ENCODE measurements at places on chromosomes 4 and X. TPM values are rescaled to one million over a fixed set of nuclear protein-coding genes. Genes with fewer than 3 reads are reported as not detected.

DNA sequence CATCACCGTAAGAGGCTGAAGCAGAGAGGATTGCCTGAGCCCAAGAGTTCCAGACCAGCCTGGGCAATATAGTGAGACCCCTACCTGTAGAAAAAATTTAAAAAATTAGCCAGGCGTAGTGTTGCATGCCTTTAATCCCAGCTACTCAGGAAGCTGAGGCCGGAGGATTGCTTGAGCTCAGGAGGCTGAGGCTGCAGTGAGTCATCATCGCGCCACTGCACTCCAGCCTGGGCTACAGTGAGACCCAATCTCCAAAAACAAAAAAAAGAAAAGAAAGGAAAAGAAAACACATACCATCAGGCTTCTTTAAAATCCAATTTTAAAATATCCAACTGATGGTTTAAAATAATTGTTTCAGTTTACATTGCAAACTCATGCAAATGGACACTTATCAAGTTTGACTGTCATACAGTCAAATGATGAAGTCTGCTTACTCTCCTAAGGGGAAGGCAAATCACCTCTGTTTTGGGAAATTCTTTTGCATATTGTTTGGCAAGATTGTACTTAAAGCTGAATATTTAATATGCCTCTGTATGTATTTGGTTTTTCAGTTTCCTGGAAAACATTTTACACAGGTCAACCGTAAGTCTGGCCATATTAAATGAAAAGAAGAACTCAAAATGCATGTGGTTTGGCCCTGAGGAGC, 23.7 kb upstream of the TENM3 start:
- no peak for DNase-seq

DNA sequence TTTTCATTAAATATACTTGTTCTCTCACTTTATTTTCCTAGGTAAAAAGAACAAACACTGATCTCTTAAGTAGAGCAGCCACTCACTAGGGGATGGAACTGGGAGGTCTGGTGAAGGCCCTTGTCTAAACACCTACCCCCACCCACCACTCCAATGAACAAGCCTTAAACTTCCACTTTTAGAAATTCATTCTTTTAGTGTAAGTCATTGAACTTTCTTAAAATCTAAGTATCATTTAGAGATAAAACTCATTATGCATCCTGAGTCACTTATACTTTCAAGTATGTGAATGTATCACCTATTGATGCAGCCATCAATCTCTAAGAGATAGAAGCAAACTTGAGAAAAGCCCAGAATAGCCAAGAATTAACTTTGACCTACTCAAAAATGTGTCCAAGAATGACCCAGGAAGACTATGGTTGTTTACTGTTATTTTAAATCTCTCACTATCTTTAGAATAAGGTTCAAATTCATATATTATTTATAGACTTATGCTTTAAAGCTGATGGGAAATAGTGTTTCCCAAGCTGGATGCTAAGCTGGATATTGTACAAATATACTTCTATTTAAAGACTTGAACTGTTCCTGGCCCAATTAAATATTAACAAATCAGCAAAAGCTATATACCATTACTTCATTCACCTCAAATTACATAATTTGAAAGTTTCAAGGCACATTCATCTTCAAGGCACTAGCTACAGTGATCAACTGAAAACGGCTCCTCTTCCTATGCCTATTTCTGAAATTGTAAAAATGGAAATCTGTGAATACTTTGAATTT, 49.5 kb downstream of the CAMK2D start:
- no peak for DNase-seq

DNA sequence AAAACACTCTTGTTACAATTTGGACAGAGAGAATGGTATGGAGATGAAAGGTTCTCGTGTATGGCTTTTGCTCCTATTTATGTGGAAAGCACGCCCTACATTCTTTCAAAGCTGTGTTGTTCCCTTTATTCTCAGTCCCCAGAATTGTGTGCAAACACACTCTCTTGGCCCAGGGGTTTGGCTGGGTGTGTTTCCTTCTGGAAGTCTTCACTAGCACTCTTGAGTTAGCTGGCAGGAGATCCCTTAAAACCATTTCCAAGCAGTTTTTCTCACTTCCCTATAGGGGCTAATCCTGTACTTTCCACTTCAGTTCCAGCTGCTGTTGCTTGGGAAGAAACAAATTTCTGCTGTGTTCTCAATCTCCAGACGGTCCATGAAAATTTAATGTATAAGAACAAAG, 35.1 kb downstream of the FHL1 start:
- no peak for DNase-seq

Gene MAGEA12
- not detected for polyA plus RNA-seq

Gene RASGEF1B
- polyA plus RNA-seq: 12.0 TPM

DNA sequence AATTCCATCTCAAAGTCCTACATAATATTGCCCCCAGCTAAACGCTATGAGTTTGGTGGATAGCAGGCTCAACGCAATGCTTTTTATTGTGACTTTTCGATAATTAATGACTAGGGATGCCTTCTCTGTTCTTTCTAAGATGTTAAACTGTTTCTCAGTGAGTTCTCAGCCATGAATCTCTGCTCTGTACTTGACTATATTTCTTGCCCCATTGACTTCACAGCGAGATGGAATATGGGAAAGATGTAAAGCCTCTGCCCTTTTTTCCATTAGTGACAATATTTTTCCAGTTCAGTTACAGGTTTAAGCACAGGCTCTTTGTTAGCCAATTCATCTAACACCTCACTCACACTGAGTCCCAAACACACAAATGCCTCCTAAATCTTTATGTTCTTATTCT, 1022.0 kb downstream of the ADGRL3 start:
- no peak for DNase-seq

DNA sequence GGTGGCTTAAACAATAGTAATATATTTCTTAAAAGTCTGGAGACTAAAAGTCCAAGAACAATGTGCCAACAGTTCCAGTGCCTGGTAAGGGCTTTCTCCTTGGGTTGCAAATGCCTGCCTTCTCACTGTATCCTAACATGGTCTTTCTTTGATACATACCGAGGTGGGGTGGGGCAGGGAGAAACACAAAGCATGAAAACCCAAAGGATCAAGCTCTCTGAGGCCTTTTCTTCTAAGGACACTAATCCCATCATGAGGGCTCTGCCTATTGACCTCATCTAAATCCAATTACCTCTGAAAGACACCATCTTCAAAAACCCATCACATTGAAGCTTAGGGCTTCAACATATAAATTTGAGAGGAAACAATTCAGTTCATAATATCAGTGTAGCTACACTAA, 311.3 kb downstream of the GRID2 start:
- DNase-seq: no peak

DNA sequence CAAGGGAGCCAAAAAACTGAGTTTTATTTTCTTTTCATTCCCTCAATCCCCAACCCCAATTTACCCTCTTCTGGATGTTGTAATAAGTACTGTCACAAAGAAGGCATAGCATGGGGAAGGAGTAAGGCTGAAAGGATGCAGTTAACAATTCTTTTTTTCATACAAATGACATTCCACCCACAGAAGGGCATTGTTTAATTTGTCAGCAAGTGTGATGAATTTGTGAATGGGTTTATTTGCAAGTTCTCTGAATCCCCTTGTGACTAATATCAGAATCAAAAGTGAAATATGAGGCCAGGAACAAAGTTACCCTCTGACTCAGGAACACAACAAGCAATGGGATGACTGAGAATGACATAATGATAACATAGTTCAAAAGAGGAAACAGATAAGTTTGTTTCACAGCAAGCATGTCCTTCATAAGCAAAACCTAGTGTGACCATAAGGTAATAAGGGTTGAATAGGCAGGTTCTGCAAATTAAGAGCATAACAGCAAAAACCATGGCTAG, 2.1 kb downstream of the GEMIN8 start:
- DNase-seq: no peak

Gene MAGEA2
- not detected for polyA plus RNA-seq

Gene HSD17B13
- 0.71 TPM for polyA plus RNA-seq

Gene PPP1R3F
- polyA plus RNA-seq: 8.1 TPM

Gene CT45A10
- not detected for polyA plus RNA-seq

DNA sequence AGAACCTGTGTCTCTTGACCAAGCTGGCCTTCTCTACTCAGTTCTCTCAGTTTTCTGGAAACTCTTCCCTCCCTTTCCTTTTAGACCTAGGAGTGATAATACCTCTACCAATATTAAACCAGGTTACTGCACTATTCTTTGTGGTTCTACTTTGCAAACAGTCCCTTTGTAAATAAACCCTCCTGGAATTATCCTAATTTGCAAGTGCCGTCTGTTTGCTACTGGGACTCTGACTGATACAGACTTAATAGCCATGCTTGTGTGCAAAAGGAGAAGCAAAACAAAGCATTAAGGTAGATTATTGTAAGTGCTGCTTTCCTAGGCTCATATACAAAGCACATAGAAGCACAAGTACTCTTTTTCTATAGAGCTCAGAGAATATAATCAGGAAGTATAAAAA, 507.0 kb downstream of the INPP4B start:
- no peak for DNase-seq

GRCh38 chrX:154368630-154369448, 5.6 kb downstream of the FLNA start:
- DNase-seq: no peak
